Pulmonary artery endothelial cell (primary cell): ENCODE measurements at places on chromosomes 1 and 21.

DNA sequence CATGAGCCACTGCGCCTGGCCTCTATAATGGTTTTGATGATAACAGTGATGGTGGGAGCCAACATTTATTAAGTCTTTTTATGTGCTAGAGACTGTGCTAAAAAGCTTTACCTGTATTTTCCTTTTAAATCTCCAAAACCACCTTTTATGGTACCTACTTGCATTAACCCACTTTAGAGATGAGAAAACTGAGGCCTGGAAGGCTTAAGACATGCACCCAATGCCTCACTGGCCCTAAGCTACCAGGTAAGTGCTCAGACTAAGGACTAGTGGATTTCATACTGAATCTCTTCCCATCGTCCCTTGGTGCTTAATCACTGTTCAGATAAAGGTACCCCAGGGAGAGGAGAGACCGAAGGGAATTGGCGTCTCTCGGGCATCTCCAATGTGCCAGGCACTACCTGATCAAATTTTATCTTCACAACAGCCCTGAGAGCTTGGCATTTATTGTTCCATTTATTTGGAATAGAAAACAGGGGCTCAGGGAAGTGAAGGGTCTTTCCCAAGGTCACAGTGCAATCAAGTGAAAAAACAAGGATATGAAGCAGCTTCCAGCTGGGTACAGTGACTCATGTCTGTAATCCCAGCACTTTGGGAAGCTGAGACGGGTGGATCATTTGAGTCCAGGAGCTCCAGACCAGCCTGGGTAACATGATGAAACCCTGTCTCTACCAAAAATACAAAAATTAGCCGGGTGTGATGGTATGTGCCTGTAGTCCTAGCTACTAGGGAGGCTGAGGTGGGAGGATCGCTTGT lies 84.2 kb downstream of the LACTBL1 start:
- peak; percentile 64 for DNase-seq

- DNase-seq = peak; percentile 94
Observed at GRCh38 chr1:26744075-26744959, 43.4 kb upstream of the PIGV start.

DNA sequence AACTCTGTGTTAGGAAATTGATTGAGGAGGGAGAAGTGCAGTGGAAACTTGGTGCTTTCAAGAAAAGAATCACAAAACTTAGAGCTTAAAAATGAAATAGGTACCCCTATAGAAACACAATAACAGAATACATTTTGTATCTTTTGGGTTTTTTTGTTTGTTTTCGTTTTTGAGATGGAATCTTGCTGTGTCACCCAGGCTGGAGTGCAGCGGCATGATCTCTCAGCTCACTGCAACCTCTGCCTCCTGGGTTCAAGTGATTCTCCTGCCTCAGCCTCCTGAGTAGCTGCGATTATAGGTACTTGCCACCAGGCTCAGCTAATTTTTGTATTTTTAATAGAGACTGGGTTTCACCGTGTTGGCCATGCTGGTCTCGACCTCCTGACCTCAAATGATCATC lies 51.5 kb upstream of the RAVER2 start:
- no peak for DNase-seq

DNA sequence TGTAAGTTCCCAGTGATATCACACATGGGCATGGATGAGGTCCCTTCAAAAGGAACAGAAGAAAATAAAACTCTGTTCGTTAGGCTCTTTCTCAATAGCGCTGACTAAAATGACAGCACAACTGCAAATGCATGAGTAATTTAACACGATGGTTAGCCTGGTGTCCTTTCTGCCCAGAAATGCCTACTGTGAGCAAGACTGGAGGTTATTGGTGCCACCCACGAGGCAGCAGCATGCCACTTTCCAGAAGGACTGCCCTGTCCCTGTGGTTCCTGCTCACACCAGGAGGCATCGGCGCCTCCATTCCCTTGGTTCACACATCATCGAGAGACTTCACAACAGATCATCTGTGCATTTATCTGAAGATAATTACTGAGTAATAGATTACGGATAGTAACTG lies 26.2 kb downstream of the VPS26C start:
- DNase-seq = no peak

DNA sequence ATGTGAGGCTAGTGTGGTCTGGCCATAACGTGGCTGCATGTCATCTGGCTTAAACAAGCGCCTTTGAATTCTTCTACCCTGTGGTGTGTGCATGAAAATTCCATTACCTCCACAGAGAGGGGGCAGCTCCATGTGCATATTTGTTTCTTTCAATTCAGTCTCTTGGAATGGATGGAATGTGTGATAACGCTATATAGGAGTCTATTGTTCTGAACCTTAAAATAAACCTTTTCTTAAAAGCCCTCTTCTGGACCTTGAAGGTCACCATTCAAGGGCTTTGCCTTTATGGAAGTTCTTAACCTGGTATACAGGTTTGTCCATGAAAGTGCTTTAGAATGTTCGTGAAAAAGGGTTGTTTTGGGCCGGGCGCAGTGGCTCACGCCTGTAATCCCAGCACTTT lies 118.2 kb upstream of the ADGRL2 start:
- no peak for DNase-seq

- DNase-seq = no peak
Observed at GRCh38 chr1:39915499-39916129, 13.9 kb upstream of the MYCL start.

DNA sequence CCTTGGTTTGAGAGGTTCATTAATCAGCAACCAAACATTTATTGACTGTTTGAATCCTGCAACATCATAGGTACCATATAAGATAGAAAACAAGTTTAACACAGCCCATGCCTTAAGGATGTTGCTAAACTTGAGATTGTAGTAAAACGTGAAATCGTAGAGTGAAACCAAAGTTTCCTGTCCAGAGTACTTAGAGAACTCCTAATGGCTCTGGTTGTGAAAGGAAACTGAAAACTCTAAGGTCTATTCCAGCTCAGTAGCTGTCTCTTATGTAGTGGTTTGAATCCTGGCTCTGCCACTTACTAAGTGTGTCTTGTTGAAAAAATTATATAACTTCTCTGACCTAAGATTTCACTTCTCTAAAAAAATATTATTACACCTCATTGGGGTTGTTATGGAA lies 310.9 kb downstream of the NTNG1 start:
- DNase-seq = no peak

GRCh38 chr1:14037101-14037847 lies 337.3 kb downstream of the PRDM2 start:
- no peak for DNase-seq

- no peak for DNase-seq
Observed at GRCh38 chr1:246121533-246121932, 385.5 kb downstream of the SMYD3 start.

DNA sequence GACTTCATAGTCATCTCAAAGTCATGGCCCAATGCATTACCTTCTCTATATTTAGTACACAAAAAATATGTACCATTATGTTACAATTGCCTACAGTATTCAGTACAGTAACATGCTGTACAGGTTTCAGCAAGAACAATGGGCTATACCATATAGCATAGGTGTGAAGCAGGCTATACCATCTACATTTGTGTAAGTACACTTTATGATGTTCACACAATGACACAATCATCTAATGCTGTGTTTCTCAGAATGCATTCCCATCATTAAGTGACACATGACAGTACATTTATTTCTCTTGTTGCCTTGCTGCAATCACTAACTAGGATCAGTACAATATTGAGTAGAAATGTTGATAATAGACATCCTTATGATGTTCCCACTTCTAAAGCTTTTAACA lies 46.5 kb upstream of the NFIA start:
- no peak for DNase-seq
